ENCODE measurements at places on chromosomes 12 and 14.

DNA sequence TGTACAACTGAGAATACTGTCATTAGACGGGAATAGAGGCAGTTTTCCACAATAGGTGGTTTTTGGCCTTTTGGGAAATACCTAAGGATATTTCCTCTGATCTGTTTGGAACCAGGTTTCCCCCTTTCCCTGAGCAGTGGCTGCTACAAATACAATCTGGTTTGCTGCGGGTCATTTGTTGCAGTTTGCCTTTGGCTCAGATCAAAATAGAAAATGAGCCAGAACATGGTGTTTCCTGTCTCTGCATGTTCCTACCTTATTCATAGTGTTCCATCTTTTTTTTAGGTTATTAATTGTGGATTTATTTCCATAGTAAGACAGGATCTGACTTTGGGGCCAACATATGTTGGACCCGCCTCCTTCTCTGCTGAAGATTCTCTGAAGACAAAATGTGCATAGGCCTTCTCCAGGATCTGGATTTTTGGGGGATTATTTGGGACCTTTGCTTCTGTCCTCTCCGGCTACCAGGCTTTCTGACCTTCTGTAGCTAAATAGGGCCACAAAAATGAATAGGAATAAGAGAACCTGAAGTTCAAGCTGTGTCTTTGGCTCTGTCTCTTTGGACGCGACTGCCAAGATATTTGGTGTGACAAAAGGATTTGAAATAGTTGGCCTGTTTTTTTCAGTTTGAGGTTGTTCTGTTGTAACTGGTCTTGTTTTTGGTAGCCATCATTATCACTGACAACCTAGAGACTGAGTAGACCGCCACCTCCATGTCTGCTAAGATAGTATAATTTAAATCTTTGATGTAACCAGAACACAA, 146.9 kb downstream of the PRKCH start:
- H3K27ac ChIP-seq = no peak overlapping the region
- DNase-seq = no peak
- H3K27me3 ChIP-seq = no peaks in the 10 kb centered on the region

DNA sequence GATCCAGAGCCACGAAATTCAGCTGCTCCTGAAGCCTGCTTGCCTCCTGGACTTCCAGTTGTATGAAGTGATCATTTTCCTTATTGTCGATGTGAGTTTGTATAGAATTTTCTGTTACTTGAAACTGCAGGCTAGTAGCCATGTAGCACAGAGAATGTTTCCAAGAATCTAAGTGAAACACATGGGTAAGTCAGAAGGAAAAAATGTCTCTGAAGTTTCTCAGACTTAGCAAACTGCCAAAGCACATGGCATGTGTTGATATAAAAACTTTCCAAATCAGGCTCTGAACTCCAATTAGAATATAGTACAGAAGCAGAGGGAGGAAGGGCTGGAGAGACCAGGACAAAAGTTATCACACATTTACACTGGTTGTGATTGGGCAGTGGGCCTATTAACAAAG, 9.8 kb upstream of the PCNX1 start:
- no peaks in the 10 kb centered on the region for H3K27me3 ChIP-seq
- no peak overlapping the region for H3K4me3 ChIP-seq
- H3K36me3 ChIP-seq = no peaks in the 10 kb centered on the region
- peak; percentile 55 for DNase-seq

DNA sequence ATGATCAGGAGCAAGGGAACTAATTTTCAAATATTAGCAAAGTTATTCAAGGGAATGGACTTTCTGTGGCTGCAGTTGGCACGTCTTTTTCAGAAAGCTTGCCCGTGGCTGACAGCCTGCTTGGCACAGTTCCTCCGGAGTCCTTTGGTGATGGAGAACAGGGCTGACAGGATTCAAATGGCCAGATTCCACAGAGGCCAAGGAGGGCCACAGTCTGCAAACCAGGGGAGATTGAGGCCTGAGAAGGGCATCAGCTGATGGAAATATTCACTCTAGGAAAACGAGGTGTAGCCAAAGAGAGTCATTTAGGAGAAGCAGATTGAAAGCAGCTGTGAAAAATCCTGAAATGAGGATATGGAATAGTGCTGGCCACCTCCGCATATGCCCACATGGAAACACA, 178.3 kb downstream of the EMP1 start:
- no peaks in the 10 kb centered on the region for H3K36me3 ChIP-seq
- H3K27me3 ChIP-seq = no peaks in the 10 kb centered on the region
- H3K27ac ChIP-seq = peak overlapping the region; percentile 84
- peak; percentile 73 for DNase-seq
- no peak overlapping the region for H3K4me3 ChIP-seq
- peaks cover 18% of the 10 kb centered on the region for H3K4me1 ChIP-seq

DNA sequence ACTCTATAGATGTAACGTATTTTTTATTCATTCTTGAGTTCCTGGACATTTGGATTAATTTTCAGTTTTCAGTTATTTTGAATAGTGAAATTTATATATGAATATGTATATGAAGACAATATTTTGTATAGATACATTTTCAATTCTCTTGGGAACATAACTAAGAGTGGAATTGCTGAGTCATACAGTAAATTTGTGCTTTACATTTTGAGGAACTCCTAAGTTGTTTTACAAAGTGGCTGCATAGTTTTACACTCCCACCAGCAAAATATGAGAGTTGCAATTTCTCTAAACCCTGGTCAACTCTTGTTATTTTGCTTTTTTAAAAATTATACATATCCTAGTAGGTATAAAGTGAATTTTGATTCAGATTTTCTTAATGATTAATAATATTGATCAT, 1838.6 kb upstream of the SEL1L start:
- no peak for DNase-seq
- H3K4me1 ChIP-seq = no peaks in the 10 kb centered on the region
- no peaks in the 10 kb centered on the region for H3K27me3 ChIP-seq
- no peaks in the 10 kb centered on the region for H3K36me3 ChIP-seq
- no peak overlapping the region for H3K4me3 ChIP-seq
- H3K27ac ChIP-seq = no peak overlapping the region

DNA sequence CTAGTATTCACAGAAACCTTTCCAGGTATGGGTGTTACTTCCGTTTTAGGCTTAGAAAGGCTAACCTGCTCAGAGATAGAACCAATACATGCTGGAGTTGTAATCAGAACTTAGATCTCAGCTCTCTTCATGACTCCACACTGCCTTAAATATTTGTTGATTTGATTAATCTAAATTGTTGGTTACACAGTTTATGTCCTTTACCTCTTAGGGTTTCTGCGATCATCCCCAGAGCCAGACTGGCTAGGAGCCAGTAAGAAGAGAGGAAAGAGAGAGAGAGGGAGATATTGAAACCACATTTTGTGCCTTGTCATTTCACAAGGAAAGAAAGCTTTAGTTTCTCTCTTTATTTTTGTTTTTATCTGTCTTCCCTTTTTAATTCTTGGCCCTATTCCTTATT, 16.8 kb upstream of the MGP start:
- no peak overlapping the region for H3K4me3 ChIP-seq
- peaks cover 24% of the 10 kb centered on the region for H3K4me1 ChIP-seq
- no peak for DNase-seq
- H3K27ac ChIP-seq = no peak overlapping the region
- no peaks in the 10 kb centered on the region for H3K27me3 ChIP-seq
- no peaks in the 10 kb centered on the region for H3K36me3 ChIP-seq

DNA sequence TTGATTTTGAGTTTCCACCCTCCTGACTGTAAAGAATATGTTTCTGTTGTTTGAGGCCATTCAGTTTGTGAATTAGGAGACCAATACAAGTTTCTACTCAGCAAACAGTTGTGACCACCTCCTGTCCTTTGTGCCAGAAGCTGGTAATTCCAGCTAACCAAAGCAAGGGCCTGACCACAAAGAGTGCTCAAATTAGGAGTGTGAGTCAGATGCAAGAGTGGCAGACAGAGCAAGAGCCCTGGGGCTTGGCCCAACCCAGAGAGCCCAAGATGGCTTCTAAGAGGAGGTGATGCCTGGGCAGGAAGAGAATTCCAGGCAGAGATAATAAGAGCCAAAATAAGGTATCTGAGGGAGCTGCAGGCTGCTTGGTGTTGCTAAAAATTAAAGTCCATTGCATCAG, 77.7 kb upstream of the C14orf132 start:
- H3K4me3 ChIP-seq = no peak overlapping the region
- no peaks in the 10 kb centered on the region for H3K36me3 ChIP-seq
- H3K27me3 ChIP-seq = peaks cover 6% of the 10 kb centered on the region
- H3K4me1 ChIP-seq = no peaks in the 10 kb centered on the region

DNA sequence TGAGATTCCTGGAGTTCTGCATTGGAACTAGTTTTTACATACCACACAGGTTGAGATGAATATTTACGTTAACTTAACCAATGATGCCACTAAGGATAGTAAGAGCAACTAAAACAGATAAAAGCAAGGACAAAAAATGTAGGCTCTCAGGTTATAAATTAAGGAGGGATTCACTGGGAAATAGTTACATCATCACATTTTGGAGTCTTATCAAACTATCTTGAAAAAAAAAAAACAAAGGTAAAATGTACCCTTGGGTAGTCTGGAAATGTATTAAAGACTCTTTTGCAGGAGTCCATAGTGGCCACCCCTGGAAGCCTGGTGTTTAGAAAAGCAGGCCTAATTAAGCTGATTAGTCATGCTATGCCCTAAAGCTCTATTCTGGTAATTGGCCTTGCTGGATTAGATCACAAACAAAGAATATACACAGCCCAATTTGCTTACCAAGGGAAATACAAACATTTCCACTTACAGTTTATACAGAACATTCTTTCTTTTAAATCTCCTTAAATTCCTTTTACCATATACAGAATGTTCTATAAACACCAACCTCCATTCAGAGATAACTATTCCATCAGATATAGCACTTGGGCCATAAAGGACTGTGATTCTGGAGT, 39.3 kb downstream of the SLC25A47 start:
- H3K27me3 ChIP-seq = no peaks in the 10 kb centered on the region
- peaks cover 17% of the 10 kb centered on the region for H3K36me3 ChIP-seq
- H3K4me3 ChIP-seq = no peak overlapping the region

- H3K27me3 ChIP-seq = no peaks in the 10 kb centered on the region
- H3K4me1 ChIP-seq = peaks cover 16% of the 10 kb centered on the region
- H3K36me3 ChIP-seq = no peaks in the 10 kb centered on the region
- no peak overlapping the region for H3K4me3 ChIP-seq
- H3K27ac ChIP-seq = no peak overlapping the region
- peak; percentile 32 for DNase-seq
These were observed 234.9 kb downstream of the SUDS3 start for GRCh38 chr12:118611295-118611694.

- peak; percentile 24 for DNase-seq
- H3K27ac ChIP-seq = no peak overlapping the region
- no peaks in the 10 kb centered on the region for H3K36me3 ChIP-seq
These were observed 31.1 kb upstream of the STRAP start for GRCh38 chr12:15851045-15851620.

DNA sequence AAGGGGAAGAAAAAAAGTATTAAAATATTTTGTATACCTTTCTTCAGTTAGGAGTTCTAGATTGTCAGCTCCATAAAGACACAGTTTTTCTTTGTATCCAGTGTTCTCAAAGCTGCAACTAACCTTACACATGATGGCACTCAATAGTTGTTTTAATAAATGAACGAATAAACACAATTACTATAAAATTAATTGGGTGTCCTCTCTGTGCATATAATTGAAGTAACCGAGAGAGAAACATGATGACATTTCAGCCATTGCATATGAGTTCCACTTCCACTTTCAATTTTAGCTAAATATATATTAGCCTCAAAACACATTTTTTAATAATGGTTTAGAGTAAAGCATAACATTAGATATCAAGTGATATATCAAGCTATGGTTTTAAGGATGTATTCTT, 671.2 kb downstream of the LRFN5 start:
- DNase-seq = no peak
- H3K4me3 ChIP-seq = no peak overlapping the region
- H3K27ac ChIP-seq = no peak overlapping the region
- H3K36me3 ChIP-seq = no peaks in the 10 kb centered on the region
- H3K27me3 ChIP-seq = no peaks in the 10 kb centered on the region
- no peaks in the 10 kb centered on the region for H3K4me1 ChIP-seq

GRCh38 chr12:110563702-110564470, 19.2 kb downstream of the PPTC7 start:
- H3K36me3 ChIP-seq = no peaks in the 10 kb centered on the region
- H3K4me3 ChIP-seq = no peak overlapping the region
- H3K27me3 ChIP-seq = no peaks in the 10 kb centered on the region
- no peak for DNase-seq
- H3K27ac ChIP-seq = no peak overlapping the region

DNA sequence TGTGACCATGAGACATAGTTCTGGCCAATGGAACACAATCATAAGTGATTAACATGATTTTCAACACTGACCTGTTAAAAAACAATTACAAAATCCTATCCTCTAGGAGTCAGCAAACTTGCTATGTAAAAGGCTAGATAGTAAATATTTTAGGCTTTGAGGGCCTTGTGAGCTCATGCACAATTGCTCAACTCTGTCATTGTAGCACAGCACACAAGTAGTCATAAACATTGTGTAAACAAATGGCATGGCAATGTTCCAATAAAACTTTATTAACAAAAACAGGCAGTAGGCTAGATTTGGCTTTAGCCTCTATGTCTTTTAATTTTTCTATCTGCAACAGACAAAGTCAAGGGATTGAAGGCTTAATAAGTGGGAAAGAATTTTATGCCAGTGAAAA, 350.7 kb downstream of the C12orf50 start:
- DNase-seq = no peak
- H3K36me3 ChIP-seq = no peaks in the 10 kb centered on the region
- no peak overlapping the region for H3K4me3 ChIP-seq

Data from stomach (tissue), 19 donors.